Eye (tissue), 1 donor: ENCODE measurements at places on chromosomes 1 and 21.

DNA sequence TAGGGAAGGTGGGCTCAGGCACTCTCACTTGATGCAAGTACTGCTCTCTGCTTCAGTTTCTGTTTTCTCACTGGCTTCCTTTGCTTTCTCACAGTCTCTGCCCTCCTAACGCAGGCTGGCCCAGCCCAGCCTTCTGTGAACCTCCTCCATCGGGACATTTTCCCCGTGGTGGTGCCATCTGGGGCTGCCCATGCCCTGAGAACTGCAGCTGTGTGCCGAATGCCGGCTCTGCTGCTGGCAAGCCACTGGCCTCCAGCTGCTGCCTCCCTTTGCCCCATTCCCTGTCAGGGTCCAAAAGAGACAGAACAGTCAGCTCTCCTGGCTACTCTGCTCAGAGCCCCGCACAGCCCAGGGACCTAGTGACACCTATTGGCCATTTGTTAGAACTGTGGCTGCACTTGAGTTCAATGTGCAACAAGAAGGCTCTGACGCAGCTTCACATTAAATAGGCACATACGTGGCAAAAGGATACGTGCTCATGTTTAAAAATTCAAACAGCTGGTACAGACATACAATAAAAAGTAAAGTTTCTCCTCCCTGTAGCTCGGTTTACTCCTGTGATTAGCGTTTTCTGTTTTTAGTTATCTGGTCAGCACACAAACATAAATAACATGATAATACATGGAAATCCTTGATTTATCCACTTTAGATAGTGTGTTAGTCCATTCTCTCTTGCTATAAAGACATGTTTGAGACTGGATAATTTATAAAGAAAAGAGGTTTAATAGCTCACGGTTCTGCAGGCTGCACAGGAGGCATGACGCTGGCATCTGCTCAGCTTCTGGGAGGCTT is 46.6 kb downstream of the FCRL5 start:
- DNase-seq, result peak; percentile 81

DNA sequence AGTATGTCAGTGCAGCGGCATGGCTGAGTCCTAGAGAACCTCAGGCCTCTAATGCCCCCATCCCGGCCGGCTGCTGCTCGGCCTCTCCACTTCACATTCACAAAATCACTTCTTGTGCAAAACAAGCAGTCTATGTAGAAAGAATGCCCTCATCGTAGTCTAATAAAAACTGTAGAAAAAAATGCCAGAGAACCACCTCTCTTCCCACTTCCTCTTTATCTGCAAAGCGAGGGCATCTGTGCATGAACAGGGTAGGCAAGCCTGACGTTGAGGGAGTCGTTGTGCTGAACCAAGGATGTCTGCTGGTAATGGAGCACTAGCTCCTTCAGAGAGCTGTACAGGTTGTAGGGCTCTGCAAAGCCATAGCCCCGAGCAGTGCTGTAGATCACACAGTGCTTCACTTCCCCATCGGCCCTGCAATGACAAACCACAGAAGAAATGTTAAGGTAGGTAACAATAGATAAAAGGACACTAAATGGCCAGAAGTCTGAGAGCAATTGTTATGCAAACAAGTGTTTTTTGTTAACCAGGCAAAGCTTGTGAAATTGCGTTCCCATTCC is 88.9 kb downstream of the PIK3R3 start:
- no peak for DNase-seq

DNA sequence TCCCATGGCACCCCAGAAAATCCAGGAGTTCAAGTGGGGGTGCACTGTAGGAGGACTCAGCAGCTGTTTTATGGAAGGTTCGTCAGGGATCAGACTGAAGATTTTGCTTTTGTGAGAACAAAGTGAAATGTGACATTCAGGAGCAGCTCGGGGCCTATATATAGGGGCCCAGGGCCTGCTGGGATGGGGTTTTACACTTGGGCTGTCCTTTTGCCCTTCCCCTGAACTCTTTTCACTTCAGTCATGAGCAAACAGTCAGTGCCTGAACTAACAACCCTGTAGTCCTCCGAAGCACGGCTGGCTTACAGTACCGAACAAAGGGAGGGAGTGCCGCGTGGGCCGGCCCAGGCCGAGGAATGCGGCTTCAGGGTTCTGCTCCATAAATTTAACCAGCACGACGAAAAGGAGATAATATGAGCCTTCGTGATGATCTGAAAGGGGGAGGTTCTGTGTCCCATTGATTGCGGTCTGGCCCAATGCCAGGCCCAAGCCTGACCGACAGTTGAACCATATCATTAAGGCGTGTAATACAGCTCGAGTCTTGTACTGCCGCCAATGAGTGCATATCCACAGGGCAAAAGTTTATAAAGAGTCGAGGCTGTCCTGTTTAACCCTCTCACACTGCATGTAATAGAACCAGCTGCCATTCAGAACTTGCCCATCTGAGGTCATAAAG is 139.9 kb downstream of the DHRS3 start:
- peak; percentile 96 for DNase-seq

- peak; percentile 16 for DNase-seq
These were observed 22.6 kb upstream of the IL20 start for GRCh38 chr1:206842854-206843253.

- peak; percentile 95 for DNase-seq
These were observed 13.4 kb downstream of the PLEKHO1 start for GRCh38 chr1:150162862-150163706.

DNA sequence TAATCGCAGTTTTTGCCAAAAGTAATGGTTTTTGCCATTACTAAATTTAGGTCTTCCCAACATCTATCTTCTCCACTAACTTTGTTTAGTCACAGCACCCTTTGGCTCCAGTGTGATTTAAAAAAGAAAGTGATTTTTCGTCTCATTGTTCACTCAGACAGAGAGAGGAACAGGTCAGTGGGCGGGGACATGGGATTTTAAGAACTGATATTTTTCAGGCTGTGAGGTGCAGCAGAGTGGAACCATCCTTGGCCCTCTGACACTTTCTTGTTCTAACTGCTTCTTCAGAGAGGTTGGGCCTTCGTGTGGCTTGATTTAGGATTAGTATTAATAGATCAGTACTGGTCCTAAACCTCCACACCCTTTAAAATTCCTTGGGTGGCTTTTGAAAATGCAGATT is 38.8 kb downstream of the CASQ2 start:
- DNase-seq, result no peak

- no peak for DNase-seq
These were observed 42.4 kb downstream of the ZNF697 start for GRCh38 chr1:119605686-119606085.

DNA sequence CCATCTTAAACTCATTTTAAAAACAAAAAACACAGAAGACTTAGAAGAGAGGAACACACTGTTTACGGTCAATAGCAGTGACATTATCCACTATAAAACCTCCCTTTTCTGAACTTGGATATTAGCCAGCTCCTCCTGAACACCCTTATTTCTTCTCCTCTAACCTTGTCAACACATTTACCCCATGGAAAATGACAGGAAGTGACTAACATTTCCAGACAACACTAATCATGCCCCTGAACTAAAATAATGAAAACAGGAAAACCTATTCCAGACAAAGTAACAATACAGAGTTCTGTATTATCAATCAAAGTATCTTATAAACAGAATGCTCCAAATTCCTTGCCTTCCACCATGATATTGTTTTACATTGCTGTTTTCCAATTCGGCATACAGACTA is 45.3 kb downstream of the PALMD start:
- no peak for DNase-seq

- DNase-seq, result no peak
These were observed 50.4 kb downstream of the ELK4 start for GRCh38 chr1:205581321-205581980.

GRCh38 chr1:14590411-14591180 is 7.9 kb upstream of the KAZN start:
- DNase-seq, result no peak

GRCh38 chr21:42445311-42445710 is 41.6 kb downstream of the UBASH3A start:
- no peak for DNase-seq

DNA sequence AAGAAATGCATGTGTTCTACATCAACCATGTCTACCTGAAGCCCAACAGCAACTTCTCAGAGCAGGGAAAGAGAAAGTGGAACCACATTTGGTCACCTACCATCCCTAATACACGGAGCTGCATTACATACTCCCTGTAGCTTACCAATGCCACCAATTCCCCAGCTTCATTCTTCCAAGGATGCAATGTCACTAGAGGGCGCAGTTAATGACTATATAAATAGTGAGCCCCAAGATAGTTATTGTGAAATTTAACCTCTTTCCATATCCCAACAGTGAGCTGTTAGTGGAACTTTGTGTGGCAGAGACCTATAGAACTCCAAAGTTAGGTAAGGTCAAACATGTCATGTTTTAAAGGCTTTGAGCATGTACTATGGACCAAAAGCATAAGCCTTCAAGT is 618.3 kb downstream of the SMYD3 start:
- no peak for DNase-seq

DNA sequence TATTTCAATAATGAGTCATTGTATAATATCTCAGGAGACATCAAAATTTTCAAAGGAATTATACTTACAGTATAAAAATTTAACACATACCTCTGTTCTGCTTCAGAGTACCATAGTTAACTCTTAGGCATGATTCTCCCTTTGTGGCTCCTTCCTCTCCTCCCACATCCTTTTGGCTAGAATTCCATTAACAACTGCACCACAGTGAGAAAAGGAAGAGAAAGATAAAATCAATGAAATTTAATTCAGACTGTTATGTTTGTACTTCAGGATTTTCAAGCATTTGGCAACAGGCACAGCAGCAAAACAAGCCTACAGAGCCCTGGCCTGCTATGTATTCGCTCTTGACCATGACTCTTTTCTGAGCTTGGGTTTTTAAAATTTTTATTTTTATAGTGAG is 57.2 kb upstream of the SGIP1 start:
- DNase-seq, result no peak

DNA sequence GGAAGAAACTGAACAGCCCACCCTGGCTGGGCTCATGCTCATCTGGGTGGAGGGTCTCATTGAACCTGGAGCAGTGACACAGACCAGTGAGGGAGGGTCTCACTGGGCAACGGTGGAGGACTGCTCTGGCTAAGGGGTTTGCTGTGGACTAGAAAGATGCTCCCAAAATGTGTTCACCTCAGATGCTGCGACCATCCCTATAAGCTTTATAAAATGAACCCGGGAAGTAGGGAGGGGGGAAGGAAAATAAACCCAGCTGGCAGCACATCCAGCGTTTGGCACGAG is 34.5 kb upstream of the LBR start:
- DNase-seq, result no peak

GRCh38 chr1:156859523-156860112 is 701 bp upstream of the INSRR start:
- peak; percentile 72 for DNase-seq

- DNase-seq, result peak; percentile 69
These were observed 5.1 kb upstream of the SSR2 start for GRCh38 chr1:156025876-156026275.

GRCh38 chr1:222811671-222812070 is 3.2 kb upstream of the DISP1 start:
- no peak for DNase-seq

- no peak for DNase-seq
These were observed 712.0 kb upstream of the PRMT6 start for GRCh38 chr1:106344494-106344893.
